ENCODE measurements at places on chromosomes 1 and 21.
A peak's percentile ranks its signal among the peaks of the same experiment; 100 is the strongest.

DNA sequence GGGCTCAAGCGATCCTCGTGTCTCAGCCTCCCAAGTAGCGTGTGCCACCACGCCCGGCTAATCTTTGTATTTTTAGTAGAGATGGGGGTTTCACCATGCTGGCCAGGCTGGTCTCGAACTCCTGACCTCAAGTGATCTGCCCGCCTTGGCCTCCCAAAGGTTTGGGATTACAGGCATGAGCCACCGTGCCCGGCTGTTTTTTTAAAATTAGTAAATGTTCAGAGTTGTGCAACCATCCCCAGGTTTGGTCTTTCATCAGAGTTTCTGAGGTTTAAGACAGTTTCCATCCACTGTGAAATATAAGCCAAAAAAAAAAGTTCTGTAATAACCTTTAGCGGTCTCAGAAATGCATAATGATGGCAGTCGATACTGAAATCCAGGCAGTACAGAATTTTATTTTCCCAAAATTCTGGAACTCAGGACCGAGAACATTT is 550 bp upstream of the SYT11 start:
- no peak for DNase-seq

DNA sequence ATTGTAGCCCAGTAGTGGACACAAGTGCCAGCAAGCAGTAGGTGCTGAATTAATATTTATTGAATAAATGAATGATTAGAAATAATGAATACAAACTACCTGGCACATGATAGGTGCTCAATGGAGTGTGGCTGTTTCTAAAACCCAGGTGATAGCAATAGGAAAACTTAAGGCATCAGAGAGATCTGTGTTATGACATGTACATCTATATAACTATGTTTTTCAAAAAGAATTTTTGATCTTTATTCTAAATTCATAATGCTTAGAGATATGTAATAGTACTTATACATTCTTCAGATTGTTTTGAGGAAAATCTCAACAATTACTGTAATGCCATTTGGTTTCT is 5.0 kb downstream of the GADD45A start:
- DNase-seq, result no peak

- DNase-seq, result no peak
These were observed 216.6 kb upstream of the CSF3R start for GRCh38 chr1:36699113-36699911.

GRCh38 chr1:171141688-171142415 is 43.2 kb upstream of the FMO2 start:
- DNase-seq, result peak; percentile 97

DNA sequence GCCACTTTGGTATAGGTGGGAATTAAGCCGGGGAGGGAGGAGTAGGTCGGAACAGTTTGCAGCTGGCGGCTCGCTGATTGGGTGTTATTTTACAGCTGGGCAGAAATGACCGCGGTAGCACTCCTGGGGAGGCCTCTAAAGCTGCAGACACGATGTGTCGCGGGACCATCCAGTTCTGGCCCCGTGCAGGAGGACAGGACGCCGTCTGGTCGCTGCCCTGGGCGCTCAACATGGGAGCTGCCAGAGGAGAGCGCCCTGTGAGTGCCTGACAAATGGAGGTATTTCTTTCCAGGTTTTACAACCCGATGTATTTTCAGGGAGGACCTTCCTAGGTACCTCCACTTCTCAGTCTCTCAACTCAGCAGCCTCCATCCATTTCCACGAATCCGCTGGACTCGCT is 46.2 kb downstream of the CDC7 start:
- DNase-seq, result no peak
